Astrocyte (in vitro differentiated cells and primary cell): ENCODE measurements at places on chromosomes 6 and 20.

GRCh38 chr6:166618251-166618650 is 8.8 kb downstream of the RPS6KA2 start:
- H3K36me3 ChIP-seq = no peaks in the 10 kb centered on the region
- H3K27me3 ChIP-seq = no peaks in the 10 kb centered on the region
- no peak overlapping the region for H3K4me3 ChIP-seq
- peaks cover 61% of the 10 kb centered on the region for H3K4me1 ChIP-seq

DNA sequence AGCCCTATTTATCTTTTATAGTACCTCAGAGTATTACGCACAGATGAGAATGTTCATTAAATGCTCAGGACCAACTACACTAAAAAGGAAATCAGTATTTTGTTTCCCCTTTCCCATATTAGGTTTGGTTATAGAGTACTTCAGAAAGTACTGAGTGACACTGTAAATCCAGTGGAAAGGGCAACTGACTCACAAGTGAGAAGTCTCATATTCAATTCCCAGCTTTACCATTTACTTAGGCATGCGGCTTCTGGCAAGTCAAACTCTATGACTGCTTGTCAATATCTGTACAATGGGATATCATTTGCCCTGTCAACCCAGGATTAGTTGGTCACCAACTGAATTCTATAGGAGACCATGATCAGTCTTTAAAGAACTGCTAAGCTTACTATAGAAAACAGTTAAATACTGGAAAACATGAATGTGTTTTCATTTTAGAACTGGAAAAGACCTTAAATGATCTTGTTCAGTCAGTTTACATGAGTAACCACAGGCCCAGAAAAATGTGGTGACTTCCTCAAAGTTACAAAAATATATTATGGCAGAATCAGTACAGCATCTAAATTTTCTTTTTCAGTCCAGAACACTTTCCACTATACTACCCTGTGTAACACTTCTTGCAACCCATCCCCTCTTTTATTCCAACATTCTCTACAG is 3.6 kb downstream of the MAP3K7 start:
- no peak overlapping the region for H3K27ac ChIP-seq
- peak; percentile 6 for DNase-seq
- H3K4me3 ChIP-seq = no peak overlapping the region

DNA sequence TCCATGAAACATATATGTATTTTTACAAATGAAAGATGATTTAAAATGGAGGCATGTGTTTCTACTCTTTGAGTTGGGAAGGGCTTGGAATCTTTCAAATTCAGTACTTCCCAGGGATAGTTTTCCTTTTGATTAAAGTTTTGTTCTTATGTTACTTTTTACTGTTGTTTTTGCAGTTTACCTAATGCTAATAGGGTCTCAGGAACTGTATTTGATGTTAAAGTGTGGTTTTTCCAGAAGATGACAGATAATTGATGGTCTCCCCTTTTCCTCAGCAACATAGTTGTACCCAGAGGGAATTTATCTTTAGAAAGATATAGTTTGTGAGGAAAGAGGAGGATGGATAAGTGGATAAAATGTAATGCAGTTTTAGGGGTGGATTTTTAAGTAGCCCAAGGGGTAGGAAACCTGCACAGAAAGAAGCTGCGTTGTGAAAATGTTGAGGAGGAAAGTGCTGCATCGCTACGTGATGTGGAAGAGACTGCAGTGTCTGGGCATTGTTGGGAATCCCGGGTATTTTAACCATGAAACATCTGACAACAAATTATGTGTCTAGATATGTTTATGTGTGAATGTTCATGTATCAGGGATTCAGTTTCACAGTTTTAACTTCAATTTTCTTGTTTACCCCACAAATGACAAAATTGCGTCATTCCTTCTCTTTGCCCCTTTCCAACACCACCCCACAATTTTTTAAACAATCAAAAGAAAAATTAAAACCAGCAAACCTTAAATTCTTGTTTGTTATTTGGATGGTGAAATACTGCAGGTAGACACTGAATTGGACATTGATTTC is 42.3 kb downstream of the GNAS start:
- H3K4me3 ChIP-seq = peak overlapping the region; percentile 24
- peaks cover 27% of the 10 kb centered on the region for H3K4me1 ChIP-seq
- peaks cover 12% of the 10 kb centered on the region for H3K36me3 ChIP-seq
- no peaks in the 10 kb centered on the region for H3K27me3 ChIP-seq

DNA sequence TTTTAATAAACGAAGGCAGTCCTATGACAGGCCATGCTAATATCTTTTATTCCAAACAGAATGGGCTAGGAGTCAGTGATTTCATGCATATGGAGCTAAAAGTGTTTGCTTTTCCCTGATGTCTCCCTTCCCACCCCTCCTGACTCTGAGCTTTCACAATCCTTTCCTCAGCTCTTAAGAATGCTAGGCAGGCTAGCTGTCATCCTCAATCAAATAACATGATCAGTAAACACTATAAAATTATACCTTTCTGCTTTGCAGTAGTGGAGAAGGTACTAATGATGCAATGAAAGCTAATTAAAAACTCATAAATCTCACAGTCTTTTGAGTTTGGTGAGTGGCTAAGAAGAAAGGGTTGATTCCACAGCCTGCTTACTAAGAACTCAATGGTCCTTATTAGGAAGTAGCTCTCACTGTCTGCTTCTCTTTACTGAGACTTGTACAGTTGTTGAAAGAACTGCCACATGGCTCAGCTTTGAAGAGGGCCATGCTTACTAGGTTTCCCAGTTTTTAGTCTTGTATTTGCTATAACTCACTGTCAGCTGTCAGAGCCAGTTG is 250.9 kb upstream of the JAG1 start:
- H3K4me3 ChIP-seq = no peak overlapping the region
- H3K27ac ChIP-seq = no peak overlapping the region
- H3K4me1 ChIP-seq = peaks cover 24% of the 10 kb centered on the region
- peak; percentile 86 for DNase-seq
- H3K36me3 ChIP-seq = no peaks in the 10 kb centered on the region
- no peaks in the 10 kb centered on the region for H3K27me3 ChIP-seq

DNA sequence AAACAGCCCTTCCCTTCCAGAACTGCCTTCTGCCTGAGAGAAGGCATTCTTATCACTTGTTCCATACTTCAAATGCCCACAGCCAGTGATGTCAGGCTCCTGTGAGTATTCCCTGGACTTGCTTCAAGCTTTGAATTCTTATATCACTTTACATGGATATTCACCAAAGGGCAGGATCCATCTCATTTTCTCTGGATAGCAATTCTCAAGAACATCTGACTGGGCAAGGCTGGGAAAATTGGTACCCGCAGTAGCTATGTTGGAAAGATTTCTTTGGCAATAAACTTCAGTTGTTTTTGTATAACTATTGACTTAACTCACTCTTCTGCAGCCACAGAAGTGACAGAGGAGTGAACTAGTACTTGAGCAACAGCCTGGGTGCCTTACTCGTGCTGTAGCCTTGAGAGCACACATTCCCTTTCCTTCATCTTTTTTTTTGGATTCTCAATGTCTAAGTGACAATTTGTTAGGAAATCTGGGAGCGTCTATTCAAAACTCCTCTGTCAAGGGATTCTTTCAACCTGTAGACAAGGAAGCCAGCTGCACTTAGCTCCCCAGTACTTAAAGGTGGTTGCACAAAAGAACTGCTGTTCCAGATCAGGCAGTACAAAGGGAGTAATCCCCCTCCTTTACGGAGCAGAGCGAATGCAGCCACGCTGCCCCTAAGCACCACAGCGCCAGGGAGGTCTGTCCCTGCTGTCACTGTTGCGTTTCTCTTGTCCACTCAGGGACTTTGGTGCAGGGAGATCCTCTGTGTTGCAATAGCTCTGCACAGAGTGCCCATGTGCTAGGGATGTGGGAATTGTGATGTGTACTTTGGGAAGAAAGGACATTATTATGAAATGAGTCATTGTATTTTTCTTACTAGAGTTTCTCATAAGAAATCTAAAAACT is 69.6 kb downstream of the JAG1 start:
- no peaks in the 10 kb centered on the region for H3K36me3 ChIP-seq
- peak overlapping the region; percentile 81 for H3K27ac ChIP-seq
- DNase-seq = peak; percentile 92
- H3K4me1 ChIP-seq = peaks cover 23% of the 10 kb centered on the region
- H3K4me3 ChIP-seq = peak overlapping the region; percentile 19

GRCh38 chr20:23245553-23246181 is 104.9 kb upstream of the NXT1 start:
- no peak overlapping the region for H3K27ac ChIP-seq
- H3K36me3 ChIP-seq = no peaks in the 10 kb centered on the region
- H3K4me1 ChIP-seq = no peaks in the 10 kb centered on the region
- no peaks in the 10 kb centered on the region for H3K27me3 ChIP-seq
- no peak overlapping the region for H3K4me3 ChIP-seq
- DNase-seq = no peak

- no peaks in the 10 kb centered on the region for H3K4me1 ChIP-seq
- no peak overlapping the region for H3K27ac ChIP-seq
- no peak for DNase-seq
- H3K4me3 ChIP-seq = no peak overlapping the region
- H3K36me3 ChIP-seq = no peaks in the 10 kb centered on the region
Measured at GRCh38 chr20:33531885-33532284, 42.0 kb downstream of the CBFA2T2 start.

DNA sequence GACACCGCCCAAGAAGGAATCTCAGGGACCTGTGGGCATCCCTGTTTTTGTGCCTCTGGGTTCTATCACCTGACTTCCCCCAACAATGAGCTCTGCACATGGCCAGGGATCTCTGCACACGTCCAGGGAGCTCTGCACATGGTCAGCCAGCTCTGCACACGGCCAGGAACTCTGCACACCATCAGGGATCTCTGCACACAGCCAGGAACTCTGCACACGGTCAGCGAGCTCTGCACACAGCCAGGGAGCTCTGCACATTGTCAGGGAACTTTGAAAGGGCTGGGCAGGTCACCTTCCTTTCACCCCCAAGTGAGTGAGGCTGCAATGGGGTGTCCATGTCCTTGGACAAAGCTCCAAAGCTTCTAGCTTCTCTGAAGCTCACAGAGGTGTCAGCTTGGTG is 5.2 kb upstream of the SLCO4A1 start:
- H3K27ac ChIP-seq = no peak overlapping the region
- peaks cover 44% of the 10 kb centered on the region for H3K27me3 ChIP-seq
- no peaks in the 10 kb centered on the region for H3K4me1 ChIP-seq
- no peak overlapping the region for H3K4me3 ChIP-seq
- no peak for DNase-seq

- no peak overlapping the region for H3K4me3 ChIP-seq
- no peak for DNase-seq
- no peak overlapping the region for H3K27ac ChIP-seq
- peaks cover 16% of the 10 kb centered on the region for H3K4me1 ChIP-seq
Measured at GRCh38 chr6:163945808-163946207, 531.3 kb downstream of the QKI start.

- H3K4me3 ChIP-seq = no peak overlapping the region
- no peaks in the 10 kb centered on the region for H3K4me1 ChIP-seq
- H3K27ac ChIP-seq = no peak overlapping the region
- no peak for DNase-seq
- no peaks in the 10 kb centered on the region for H3K36me3 ChIP-seq
Measured at GRCh38 chr6:168884646-168885086, 369.0 kb downstream of the THBS2 start.
